T-helper 17 cell (primary cell): ENCODE measurements at places on chromosomes 2 and 18.

GRCh38 chr2:242058116-242058680 lies 188.7 kb downstream of the RTP5 start:
- DNase-seq, result no peak

DNA sequence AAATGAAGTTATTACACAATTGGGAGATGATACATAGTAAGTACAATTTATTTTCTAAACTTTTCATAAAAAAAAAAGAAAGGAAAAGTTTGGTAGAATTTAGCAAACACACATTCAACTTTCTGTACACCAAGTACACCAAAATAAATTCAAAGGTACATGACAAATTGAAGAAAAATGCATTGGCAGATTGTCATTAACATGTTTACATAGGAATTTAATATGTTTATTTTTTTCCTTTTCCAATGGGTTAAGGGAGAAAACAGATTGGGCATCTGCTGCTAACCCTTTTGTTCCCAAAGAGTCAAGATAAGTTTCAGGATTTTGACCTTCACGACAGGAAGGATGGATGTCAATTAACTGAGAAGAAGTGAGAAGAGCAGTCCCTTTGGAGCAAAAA lies 620.4 kb downstream of the XIRP2 start:
- no peak for DNase-seq

- no peak for DNase-seq
Observed at GRCh38 chr18:74825460-74825859, 227.8 kb downstream of the ZNF407 start.

- DNase-seq, result no peak
Observed at GRCh38 chr2:22829791-22830190, 555.2 kb upstream of the KLHL29 start.

- no peak for DNase-seq
Observed at GRCh38 chr2:108825736-108826135, 39.2 kb downstream of the CCDC138 start.

DNA sequence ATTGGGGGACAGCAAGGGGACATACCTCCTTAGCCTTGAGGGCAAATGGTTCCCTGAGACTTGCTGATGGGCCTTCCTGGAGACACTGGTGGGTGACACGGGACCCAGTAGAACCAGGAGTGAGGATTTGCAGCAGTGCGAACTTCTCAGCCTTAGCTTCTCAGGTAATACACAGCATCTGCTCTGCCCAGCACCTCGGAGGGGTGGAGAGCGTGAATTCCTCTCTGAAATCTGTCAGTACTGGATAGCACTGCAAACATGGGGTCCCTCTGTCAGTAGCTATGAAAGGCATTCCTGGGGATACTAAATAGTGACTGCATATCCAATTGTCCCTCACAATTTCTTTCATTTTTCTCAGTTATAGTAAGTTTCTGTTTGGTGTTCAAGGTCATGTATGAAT lies 151.7 kb downstream of the GBX2 start:
- no peak for DNase-seq

- no peak for DNase-seq
Observed at GRCh38 chr2:168574856-168575630, 119.0 kb downstream of the CERS6 start.
